Mesenchymal stem cell (in vitro differentiated cells and primary cell): ENCODE measurements at places on chromosomes 4 and X.
A peak's percentile ranks its signal among the peaks of the same experiment; 100 is the strongest.

- no peak for DNase-seq
These were observed 50.1 kb upstream of the ACSL4 start for GRCh38 chrX:109782994-109783700.

GRCh38 chr4:30726090-30726675 lies 6.0 kb downstream of the PCDH7 start:
- DNase-seq, result no peak

DNA sequence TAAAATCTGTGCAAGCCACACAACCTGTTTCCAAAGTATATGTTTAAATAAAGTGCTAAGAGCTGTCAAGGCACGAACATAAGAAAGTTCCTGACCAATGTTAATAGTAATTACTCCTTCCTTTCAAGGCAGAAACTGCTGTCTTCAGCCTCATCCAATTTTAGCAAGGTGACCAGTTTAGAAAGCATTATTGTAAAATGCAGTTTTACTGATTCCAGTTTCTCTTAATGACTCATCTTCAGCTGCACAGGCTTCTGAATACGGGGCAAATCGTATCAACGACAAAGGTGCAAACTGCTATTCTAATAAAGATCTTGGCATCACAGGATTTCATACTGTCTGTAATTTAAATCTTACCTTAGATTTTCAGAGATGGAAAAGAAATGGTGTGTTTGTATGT lies 87.5 kb downstream of the PPP3CA start:
- DNase-seq, result no peak

DNA sequence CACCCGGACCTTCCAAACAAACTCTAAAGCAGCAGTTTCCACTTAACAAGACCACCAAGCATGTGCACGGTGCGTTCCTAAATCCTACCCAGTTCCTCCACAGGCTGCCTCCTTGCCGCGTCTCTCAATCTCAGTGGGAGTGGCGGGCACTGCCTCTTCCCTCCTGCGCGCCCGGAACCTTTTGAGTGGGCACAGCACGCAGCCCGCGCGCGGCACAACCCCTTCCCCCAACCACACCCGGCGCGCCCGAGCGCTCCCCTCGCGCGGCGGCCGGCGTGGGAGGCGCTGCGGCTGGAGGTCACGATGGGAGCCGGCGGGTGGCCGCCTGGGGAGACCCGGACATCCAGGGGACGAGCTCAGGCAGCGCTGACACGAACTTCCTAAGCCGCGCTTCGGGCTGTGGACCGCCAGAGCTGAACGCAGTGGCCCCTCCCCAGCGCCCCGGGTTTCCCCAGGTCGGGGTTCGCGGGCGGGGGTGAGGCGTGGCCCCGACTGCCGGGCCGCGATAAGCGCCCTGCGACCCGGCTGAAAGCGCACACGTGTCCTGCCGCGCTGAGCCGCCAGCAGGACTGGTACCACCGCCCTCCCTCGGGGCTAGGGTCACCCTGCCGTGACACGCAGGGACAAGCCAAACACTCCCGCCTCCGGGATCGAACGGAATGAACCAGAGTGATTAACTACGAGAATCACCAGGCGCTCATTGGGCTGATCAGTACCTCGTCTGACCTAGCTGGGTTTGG lies at the start of gene ABCG2:
Gene ABCG2 (minus strand): TSS at position 151 of the 740 bp plus-strand sequence. CDS start 18,644 bp downstream, outside the sequence.
- DNase-seq, result peak; percentile 47

DNA sequence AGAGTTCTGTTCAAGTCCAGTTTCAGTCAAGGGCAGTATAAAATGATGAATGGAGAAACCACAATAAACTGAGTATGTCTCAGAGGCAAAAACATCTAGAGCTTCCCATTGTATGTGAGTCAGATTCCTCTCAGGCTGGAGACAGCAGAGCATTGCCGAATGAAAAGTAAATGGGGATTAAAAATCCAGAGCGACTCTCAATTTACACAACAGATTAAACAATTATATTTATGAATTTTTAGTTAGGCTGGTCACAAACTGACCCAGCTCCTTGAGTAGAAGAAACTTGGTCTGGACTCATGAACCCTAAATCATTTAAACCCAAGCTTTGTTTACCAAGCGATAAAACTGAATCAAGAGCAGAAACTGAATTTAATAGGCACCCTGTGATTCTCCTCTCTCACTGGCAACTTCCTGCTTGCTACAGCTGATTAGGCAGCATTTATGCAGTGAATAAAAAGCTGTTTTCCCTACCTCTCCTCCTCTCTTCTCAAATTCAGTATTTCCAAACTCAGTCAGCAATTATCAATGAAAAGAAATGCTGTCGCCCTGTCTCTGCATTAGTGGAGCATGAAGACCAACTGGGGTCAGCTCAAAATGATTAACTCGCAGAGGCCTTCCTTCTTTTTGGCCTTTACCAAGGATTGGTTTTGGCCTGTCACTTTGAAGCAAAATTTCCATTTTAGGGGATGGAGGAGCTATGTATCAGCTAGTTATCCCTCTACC lies 568.0 kb downstream of the PDHA2 start:
- DNase-seq, result no peak

DNA sequence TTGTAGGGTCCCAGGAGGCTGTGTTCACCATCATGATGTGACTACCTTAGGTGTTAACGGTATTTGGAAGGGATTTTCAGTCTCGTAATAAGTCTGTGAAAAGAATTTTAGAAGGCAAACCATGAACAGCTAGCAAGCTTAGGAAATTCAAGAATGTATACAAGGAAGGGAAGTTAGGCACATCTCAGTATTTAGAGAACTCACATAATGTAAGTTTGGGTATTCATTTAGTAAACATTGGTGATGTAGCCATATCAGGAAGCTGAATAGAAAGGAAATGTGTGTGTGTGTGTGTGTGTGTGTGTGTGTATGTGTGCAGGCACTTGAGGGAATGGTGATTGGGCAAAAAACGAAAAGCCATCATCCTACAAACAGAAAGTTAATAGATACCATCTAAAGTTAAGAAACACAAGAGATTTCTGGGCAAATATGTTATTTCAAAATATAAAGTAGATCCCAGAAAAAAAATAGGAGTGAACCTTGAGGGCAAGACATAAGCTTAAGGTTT lies 34.7 kb upstream of the PRKX start:
- DNase-seq, result peak; percentile 62

- peak; percentile 17 for DNase-seq
These were observed 1712.5 kb downstream of the C4orf33 start for GRCh38 chr4:130808492-130808891.

GRCh38 chrX:40108959-40109287 lies 11.2 kb upstream of the BCOR start:
- DNase-seq, result peak; percentile 85

DNA sequence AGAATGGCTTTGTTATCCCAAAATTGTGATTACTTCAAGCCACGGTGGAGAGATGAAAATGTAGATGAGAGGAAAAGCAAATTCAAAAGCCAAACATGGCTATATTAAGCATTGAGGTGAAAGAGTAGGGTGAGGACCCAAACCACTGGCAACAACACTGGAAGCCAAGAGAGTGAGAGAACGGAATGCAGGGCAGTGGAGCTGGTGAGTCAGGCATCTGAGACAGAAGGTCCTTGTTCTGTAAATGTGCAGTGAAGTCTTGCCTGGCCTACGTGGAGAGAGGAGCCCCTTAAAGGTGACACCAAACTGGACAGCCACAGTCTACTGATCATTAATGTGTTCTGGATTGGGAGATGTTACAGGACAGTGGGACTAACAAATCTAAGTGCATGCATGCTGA lies 22.8 kb upstream of the SEC24B start:
- DNase-seq, result no peak

GRCh38 chr4:159837071-159837470 lies 734.2 kb downstream of the RAPGEF2 start:
- no peak for DNase-seq

DNA sequence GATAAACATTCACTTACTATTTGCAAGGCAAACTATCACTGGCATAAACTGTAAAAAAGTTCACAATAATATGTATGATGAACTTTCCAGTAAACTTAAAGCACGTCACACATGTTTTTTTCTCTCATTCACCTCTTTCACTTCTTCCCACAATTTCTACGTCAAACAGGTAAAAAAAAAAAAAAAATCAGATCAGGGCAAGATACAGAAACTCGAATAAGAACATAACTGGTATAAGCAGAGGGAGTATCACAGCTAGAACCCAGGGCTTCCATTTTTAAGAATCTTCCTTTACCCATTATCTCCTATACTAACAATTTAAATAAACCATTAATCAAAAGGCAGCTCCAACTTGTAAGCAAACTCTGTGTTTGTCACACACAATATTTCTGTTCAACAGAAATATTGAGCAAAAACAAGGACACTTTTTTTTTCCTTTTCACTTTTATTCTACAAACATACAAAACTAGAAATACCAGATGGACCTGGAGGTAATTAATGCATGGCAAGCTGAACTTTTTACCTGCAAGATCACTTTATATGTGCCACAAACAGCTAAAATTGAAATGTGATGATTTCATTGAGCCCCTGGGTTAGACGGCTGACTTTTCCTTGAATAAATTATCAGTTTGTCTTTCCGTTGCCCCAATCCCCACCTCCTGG lies 47.5 kb upstream of the NSUN7 start:
- DNase-seq, result no peak

- DNase-seq, result peak; percentile 38
These were observed 62.5 kb downstream of the PGRMC2 start for GRCh38 chr4:128225148-128225547.

DNA sequence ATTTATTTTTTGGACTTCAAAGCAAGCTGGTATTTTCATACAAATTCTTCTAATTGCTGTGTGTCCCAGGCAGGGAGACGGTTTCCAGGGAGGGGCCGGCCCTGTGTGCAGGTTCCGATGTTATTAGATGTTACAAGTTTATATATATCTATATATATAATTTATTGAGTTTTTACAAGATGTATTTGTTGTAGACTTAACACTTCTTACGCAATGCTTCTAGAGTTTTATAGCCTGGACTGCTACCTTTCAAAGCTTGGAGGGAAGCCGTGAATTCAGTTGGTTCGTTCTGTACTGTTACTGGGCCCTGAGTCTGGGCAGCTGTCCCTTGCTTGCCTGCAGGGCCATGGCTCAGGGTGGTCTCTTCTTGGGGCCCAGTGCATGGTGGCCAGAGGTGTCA lies 15.3 kb downstream of the FGFR3 start:
- no peak for DNase-seq
